ENCODE measurements at places on chromosomes 3 and 15. TPM values are rescaled to one million over a fixed set of nuclear protein-coding genes. Genes with fewer than 3 reads are reported as not detected.

Gene CACNA2D2
- total RNA-seq = 2.3 TPM

DNA sequence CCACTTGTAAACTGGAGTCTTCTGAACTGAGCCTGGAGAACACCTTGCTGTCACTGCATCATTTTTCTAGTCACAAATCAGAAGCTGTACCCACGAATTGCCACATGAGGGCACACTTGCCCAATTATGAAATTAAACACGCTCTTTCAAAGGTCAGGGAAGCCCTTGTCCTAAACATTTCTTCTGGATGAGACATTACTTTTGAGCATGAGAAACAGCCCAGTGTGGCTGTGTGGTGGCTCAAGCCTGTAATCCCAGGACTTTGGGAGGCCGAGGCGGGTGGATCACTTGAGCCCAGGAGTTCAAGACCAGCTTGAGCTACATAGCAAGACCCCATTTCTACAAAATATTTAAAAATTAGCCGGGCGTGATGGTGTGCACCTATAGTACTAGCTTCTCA is 27.5 kb upstream of the CFAP161 start:
- no peak for DNase-seq

- no peak for DNase-seq
Observed at GRCh38 chr15:47725906-47726305, 8.6 kb downstream of the SEMA6D start.

DNA sequence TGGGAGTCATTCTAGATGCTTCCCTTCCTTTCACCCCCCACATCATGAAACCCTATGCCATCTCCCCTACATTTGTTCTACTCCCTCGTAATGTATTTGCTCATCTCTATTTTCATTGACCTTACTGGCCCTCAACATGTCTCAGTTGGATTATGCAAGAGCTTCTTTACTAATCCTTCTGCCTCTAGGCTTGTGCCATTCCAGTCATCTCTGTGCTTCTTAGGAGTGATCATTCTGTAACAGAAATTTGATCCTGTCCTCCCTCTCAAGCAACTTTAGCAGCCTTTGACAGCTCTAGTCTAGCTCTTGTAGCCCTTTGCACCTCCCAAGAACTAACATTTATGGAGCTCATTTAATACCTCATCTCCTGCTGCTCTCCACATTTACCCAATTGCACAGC is 64.7 kb downstream of the ISL2 start:
- DNase-seq = no peak

Gene TMC3
- total RNA-seq = 0.54 TPM

Gene SLC27A2
- 2.2 TPM for total RNA-seq

Gene FSTL1
- total RNA-seq = 687 TPM

- no peak for DNase-seq
Observed at GRCh38 chr3:141080431-141080830, 29.3 kb downstream of the SPSB4 start.

- DNase-seq = no peak
Observed at GRCh38 chr3:140206196-140207040, 271.4 kb downstream of the CLSTN2 start.

- DNase-seq = no peak
Observed at GRCh38 chr3:67450153-67450552, 204.3 kb downstream of the SUCLG2 start.

GRCh38 chr3:184166671-184167070 is 8.0 kb upstream of the AP2M1 start:
- DNase-seq = no peak

- no peak for DNase-seq
Observed at GRCh38 chr15:85154061-85154460, 172.4 kb downstream of the PDE8A start.

DNA sequence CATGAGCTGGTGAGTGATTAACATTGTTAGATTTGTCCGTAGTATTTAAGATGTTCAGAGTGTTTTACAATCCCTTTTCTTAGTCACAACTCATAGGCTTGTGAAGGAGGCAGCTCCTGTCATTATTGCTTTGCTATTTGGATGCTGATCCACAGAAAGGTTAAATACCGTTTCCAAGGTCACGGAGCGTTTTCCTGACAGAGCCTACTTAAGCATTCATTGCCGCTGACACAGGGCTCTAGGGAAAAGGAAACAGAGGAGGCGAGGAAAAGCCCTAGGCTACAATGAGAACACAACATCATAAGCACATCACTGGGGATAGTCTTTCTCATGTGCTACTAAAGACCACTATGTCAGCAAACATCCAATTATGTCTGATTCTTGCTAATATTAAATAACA is 38.5 kb upstream of the CPB1 start:
- no peak for DNase-seq

DNA sequence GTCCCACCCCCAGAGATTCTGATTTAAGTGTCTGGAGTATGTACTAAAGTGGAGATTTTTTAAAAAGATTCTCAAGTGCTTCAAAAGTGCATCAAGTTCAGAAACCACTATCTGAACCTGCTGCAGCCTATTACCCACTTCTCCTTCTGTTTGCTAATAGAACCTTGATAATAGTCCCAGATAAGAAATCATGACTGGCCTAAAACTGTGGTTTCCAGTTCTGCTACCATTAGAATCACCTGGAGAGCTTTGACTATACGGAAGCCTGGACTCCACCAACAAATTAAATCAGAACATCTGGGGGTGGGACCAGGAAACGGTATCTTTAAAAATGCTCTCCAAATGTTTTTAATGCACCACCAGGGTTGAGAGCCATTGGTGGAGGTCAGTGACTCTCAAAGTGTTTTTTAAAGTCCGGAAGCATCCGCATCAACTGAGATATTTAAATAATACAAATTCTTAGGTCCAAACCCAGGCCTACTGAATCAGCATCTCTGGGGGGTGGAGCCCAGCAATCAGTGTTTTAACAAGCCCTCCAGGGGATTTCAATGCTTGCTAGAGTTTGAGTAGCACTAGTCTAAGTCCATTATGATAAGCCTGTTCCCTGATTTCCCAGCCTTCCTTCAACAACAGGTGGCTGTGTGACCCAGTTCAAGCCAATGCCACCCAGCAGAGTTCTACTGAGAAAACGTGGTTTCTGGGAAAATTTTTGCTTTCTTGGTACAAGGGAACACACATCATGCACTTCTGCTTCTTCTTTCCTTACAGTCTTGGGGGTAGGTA is 45.4 kb upstream of the TIPARP start:
- DNase-seq = no peak

GRCh38 chr3:59979542-59979941 is 929.7 kb upstream of the CFAP20DC start:
- DNase-seq = no peak

DNA sequence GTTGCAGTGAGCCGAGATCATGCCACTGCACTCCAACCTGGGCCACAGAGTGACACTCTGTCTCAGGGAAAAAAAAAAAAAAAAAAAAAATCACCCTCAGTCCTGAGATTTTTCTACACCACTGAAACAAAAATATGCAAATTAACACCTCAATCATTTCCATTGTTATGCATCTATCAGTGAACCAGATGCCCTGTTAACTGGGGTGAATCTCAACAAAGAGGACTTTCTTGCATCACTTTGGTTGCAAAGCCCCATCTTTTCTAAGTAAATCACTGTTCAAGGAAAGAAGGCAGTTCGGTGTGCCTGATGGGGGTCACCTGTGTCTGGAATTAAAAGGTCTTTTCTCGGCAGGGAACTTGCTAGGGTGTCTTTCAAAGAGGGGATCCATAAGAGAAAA is 421.6 kb downstream of the EPHB1 start:
- no peak for DNase-seq

DNA sequence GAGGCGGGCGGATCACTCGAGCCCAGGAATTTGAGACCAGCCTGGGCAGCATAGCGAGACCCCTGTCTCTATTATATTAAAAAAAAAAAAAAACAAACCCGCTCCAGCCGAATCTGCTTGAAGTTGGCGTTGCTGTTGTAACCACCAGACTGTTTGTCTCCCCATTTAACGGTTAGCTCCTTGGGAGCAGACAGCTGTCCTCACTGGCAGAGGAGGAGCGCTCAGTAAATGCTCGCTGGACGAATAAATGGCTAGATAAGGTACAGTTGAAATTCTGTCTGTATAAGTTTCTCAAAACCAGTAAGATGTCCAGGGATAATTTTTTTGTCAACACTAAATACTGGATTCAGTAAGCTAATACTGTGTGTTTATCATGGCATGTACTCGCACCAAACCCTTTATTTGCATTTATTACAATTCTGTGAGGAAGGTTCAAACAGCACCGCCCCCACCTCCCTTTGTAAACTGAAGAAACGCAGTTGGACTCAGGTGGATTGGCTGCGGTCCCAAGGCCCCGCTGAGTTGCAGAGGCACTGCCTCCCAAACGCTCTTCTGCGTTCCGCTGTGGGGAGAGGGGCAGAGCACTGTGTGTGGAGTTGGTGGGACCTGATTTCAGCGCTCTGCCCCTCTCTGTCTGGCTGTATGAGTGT is 1.1 kb downstream of the RCCD1 start:
- DNase-seq = no peak

- no peak for DNase-seq
Observed at GRCh38 chr15:75745305-75745704, 32.7 kb upstream of the CSPG4 start.

Gene TRANK1
- total RNA-seq = 31.6 TPM

- no peak for DNase-seq
Observed at GRCh38 chr15:78880242-78880533, 7.5 kb downstream of the MORF4L1 start.

Gene RNF13
- total RNA-seq = 84.0 TPM

Gene GRIP2
- 4.2 TPM for total RNA-seq

DNA sequence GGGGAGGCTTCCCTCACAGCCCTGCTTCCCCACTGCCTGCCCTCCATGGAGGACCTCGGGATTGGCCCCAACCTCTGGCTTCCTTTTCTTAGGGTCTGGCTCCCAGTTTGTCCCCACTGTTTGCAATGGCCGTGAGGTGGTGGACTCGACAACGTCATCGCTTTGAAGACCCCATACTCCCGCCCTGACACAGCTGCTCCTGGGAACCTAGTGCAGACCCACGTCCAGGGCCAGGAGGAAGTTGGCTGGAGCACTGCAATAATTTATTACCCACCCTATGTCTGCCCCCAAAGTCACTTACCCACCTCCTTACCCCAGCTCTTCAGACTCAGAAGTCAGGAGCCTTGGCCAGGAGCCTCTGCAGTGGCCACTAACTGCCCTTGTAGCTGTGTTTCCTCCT is 11.1 kb downstream of the GRM2 start:
- no peak for DNase-seq

Gene CHRFAM7A
- 7.0 TPM for total RNA-seq

DNA sequence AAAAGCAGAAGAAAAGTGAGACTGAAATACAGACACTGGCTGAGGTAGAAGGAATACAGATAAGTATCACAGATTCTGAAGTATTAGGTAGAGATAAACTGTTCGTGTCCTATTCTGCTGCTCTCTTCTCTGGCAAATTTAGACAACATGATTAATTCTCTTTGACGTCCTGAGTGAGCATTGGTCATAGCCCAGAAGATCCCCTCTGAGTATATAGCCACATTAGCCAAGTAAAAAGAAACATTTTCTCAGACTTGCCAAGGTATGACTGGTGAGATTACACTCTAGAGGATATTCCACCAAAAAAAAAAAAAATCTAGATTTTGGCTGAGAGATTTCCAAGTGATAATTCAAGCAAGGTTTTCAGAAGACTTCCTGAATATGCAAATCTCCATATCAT is 111.4 kb upstream of the ALCAM start:
- no peak for DNase-seq

Gene ALDH1A3
- total RNA-seq = 21.8 TPM

GRCh38 chr15:76517910-76518309 is 181.3 kb downstream of the ISL2 start:
- DNase-seq = no peak

- no peak for DNase-seq
Observed at GRCh38 chr3:195075199-195075940, 195.6 kb downstream of the XXYLT1 start.

DNA sequence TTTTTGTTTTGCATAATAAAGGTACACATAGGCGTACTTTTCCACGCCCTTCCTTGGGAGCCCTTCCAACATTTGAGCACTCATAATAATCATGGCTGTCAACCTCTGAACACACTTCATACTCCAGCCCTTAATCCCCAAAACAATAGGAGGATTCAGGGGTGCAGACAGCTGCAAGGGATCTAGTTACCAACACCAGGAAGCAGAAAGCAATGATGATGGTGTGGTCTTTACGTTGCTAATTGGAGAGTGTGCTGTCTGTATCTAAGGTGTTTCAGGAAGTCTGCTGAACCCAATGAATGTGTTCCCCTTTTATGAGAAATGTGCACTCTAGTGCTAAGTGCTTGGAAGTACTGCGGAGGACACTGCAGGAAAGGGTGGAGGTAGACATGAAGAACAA is 60.3 kb upstream of the PDZRN3 start:
- no peak for DNase-seq

DNA sequence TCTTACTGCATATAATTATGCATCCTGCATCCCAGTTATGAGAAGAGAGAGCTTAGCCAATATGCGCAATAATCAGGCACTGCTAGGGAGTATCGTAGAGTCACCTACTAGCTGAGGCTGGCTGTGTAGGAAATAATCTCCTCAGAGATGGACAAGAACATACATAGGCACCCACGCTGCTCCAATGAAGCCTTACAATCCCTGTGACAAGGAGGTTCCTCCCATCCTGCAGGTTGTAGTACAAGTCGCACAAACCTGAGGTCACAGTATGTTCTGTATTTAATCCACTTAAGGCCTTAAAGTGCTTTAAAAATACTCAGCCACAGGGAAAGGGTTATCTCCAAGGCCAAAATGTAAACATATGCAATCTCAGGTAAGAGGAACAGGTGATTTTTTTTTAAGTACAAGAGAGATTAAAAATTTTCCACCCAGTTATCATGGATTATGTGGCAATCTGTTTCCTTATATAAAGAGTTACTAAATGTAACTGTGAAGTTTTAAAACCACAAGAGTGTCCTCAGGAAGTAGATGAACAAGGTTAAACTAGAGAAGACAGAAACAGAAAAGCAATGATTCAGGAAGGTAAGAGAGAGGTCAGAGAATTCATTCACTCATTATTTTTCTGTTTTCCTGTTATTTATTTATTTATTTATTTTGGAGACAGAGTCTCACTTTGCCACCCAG is 7.5 kb upstream of the COLQ start:
- DNase-seq = no peak

GRCh38 chr3:187550446-187550845 is 119.7 kb downstream of the SST start:
- no peak for DNase-seq

- DNase-seq = no peak
Observed at GRCh38 chr3:123949641-123950040, 11.4 kb downstream of the CCDC14 start.

- DNase-seq = no peak
Observed at GRCh38 chr3:56655709-56656108, 27.4 kb downstream of the TASOR start.

Gene MINDY2
- 39.4 TPM for total RNA-seq

DNA sequence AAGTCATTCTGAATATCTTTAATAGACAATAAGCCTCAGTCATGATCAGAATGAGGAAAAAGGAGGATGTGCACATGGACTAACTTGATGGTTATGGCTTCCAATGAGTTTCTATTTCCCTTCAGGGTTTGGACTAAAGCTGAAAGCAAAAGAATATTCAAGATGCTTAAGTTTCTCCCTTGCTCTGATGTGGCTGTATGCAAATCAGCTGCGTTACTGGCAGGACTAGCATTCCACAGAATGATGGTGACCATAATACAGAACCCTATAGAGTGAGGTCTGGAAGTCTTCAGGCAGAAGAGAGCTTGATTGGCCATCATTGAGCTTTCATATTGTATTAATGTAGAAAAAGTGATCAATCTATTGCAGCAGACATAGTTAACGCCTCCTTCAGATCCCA is 466.0 kb downstream of the NLGN1 start:
- DNase-seq = no peak

All from thoracic aorta (tissue), 2 donors.